Urothelium cell line (cell line): ENCODE measurements at places on chromosomes 1 and 21.

- DNase-seq = no peak
These were observed 3.2 kb downstream of the NOS1AP start for GRCh38 chr1:162072740-162073139.

- peak; percentile 32 for DNase-seq
These were observed 627 bp downstream of the ADARB1 start for GRCh38 chr21:45074818-45075595.

DNA sequence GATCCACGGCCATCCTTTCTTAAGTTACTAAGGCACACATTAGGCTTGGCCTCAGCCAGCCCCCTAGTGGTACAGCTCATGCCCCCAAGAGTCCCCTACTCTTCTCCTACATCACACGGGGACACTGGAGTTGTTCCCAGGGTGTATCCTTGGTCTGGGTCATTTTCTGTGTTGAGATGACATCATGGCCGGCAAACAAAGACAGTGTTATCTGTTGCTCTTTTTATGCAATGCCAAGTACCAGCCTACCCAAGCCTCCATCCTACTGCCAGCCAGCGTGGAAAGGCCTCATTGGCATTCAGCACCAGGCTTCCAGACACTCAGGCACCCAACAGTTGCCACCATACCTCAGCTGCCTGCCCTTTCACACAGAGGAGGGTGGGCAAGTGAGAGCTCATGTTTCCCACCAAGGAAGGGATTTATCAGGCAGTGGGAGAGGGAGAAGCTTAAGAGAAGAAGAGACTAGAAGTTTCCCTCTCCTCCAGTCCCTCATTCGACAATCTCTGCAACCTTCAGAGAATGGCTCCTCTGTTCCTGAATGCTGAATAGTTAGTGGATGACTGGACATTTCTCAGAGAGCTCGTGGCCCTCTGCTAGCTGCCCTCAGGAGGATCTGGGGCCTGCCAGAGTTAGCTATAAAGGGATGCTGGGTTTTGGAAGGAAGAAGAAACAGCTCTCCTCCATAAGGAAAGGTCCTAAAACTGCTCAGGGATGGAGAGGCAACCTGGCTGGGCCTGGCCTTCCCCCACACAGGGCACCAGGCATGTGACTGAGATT is 17.7 kb downstream of the CBR1 start:
- DNase-seq = no peak

DNA sequence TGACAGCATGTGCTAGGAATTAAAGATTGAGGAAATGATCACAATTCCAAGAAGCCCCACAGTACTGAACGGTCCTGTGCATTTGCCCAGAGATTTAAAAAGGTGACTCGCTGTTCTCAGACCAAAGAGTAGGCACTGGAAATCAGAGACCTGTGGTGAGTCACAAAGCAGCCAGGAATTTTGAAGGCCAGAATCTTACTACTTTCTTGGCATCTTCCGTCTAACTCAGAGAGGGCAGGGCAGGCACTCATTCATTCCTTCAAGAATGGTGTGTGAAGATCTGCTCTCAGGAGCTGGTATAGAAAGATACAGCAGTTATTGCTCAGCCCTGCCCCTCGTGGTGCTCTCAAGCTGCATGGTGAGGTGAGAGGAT is 57.9 kb downstream of the BRINP2 start:
- peak; percentile 30 for DNase-seq

GRCh38 chr1:7290971-7291970 is 479.8 kb upstream of the VAMP3 start:
- DNase-seq = no peak

GRCh38 chr1:224632381-224632871 is 16.3 kb downstream of the CNIH3 start:
- DNase-seq = peak; percentile 50

- no peak for DNase-seq
These were observed 113.9 kb downstream of the ATP5PO start for GRCh38 chr21:33801424-33802405.

- no peak for DNase-seq
These were observed 56.2 kb downstream of the TAS1R2 start for GRCh38 chr1:18803151-18803791.

DNA sequence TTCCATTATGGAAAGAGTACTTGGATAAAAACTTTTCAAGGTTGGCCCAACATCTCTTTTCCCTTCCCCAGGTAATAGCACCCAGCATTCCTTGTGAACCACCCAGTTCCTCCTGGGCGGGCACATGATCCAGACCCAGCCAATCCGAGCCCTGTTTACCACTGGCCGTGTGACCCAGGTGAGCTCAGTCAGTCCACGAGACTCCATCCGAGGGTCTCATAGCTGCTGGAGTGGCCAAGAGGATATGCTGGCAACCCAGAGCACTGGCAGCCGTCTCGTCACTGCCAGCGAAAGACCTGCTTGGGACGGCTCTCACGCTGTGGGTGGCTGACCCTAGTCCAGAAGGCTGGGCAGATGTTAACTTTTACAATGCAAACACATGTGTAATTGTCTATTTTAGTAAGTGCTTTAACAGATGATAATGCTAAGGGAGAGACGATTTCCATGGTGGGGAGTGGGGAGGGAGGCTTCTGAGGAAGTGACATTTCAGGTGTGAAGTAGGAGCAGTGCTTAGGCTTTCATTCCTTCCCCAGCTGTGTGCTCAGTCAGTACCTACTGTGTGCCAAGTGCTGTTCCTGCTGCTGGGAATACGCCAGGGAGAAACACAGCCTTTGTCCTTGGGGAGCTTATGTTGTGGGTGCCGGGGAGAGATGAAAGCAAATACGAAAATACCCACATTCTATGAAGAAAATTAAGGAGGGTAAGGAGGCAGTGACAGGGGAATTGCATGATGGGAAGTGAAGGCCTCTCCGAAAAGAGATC is 24.5 kb downstream of the PARK7 start:
- no peak for DNase-seq

- no peak for DNase-seq
These were observed 33.1 kb upstream of the NPL start for GRCh38 chr1:182756423-182756822.

GRCh38 chr1:34066166-34066565 is 98.9 kb downstream of the CSMD2 start:
- DNase-seq = no peak

- DNase-seq = no peak
These were observed 460.5 kb upstream of the ADGRL2 start for GRCh38 chr1:81340239-81340638.

DNA sequence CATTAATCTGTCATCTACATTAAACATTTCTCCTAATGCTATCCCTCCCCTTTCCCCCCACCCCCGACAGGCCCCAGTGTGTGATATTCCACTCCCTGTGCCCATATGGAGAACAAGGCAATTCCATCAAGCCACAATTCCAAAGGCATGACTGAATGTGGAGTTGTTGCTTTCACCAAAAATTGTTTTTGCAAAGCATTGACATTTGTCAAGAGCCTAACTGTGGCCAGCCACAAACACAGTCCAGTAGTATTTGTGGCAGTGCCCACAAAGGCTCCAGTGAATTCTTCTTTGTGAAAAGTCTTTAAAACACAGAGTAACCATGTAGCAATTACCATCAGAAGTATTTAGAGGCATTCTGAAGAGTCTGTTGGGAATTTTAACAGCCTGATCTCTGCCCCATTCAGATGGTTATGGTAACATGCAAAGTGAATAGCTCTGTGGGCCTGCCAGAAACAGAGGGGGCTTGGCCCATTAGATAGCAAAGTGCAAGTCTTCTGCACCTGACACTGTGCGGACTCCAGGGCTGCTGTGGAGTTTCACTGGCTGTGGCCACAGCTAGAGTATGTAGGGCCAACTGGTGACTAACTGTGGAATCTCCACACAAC is 11.6 kb upstream of the LRRC53 start:
- DNase-seq = no peak

- DNase-seq = no peak
These were observed 28.3 kb upstream of the RCSD1 start for GRCh38 chr1:167601442-167602383.

- no peak for DNase-seq
These were observed 9.9 kb upstream of the TSNAX start for GRCh38 chr1:231518485-231519034.

GRCh38 chr1:156627313-156627880 is 8.2 kb downstream of the HAPLN2 start:
- peak; percentile 65 for DNase-seq

DNA sequence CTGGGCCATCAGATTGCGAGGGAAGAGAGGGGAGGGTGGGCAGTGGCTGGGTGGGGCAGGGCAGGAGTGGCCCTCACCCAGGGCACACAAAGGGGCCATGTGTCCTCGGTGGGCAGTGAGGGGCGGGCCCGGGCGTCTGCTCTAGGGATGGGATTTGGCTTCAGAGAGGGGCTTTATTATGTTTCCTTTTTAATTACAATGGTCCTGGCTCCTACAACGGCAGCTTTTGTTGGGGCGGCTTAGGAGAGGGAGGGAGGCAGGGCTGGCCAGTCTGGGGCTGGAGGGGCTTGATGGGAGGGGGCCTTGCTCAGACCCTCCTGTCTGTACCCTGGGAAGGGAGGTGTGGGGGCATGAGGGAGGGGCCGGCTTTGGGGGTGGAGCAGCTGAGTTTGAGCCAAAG is 102.8 kb upstream of the WNT4 start:
- no peak for DNase-seq

- no peak for DNase-seq
These were observed 21.3 kb downstream of the DENND2C start for GRCh38 chr1:114648503-114648902.

GRCh38 chr1:167808104-167808503 is 86.3 kb downstream of the MPZL1 start:
- DNase-seq = no peak

DNA sequence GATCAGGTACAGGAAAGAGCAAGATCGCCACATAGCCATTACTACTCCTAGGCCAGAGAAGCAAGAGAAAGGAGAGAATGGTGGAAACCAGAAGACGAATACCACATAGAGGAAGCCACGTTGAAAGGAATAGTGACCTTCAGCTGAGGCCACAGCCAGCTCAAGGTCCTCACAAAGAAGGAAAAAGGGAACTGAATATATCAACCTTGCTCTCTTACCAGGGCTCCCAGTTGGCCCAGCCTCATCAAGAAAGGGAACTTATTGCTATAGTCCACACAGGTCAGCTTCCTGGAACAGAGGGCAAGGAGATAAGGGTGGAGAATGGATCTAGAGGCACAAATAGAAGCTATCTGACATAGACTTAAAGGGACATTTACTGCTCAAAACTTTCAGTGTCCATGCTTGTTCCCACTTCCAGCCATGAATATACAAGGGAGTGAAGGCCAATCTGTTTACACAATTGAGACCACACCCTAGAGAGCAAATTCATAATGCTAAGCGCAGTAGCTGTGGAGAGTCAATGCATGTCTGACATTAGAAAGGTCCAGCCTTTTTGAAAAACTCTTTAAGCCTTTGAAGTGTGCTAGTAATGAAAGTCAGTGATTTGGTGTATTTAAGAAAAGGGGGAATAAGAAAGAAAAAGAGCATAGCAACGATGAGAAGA is 120.7 kb upstream of the ZC3H11B start:
- no peak for DNase-seq

DNA sequence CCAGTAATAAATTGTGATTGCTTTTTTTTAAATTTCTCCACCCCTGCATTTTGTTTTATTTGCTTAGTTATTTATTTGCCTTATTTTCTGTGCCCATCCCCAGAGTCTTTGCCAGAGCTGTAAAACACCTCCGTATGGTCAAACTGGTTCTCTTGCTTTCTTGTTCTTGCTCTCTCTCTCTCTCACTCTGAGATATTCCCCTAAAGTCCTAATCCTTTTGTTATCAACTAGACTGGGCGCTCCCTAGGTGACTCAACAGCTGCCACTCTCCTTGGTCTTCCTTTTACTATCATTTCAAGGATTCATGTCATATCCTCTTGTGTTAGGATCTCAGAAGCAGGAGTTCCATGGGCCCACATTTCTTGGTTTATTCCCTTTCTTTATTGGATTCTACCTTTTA is 160.0 kb downstream of the PRDM2 start:
- DNase-seq = no peak

GRCh38 chr1:41516168-41517061 is 31.9 kb upstream of the EDN2 start:
- DNase-seq = peak; percentile 97

GRCh38 chr1:101050869-101051268 is 25.3 kb upstream of the DPH5 start:
- no peak for DNase-seq

DNA sequence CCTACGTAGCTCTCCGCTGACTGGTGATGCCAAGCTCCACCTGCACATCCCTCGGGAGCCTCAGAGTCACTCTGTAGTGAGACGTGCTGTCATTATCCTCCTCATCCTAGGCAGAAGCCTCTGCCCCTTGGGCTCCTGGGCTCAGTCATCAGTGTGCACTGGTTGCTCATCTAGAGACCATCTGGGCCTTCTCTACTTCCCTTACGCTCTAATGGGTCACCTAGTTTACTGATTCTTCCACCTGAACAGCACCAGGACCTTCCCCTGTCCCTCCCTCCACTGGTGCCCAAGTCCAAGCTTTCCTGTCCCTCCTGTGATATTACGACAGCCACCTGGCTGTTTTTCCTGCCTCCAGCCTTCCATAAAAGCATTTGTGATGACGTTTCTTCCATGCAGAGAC is 136.1 kb upstream of the ERRFI1 start:
- DNase-seq = no peak

DNA sequence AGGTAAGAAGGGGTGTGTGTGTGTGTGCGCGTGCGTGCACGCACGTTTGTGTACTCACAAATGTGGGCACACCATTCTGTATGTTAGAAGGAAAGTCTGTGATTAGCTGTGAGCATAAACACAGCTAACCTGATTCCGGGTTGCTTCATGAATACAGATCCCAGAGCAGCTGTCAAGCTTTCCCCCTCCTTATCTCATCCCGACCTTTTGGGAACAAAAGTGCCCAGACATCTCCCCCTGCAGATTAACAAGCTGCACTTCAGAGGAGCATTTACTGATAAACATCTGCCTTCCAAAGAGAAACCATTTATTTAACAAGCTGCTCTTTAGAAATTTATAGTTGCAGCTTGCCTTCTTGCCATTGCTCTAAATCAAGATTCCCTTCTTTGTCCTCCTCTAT is 97.0 kb downstream of the MT1HL1 start:
- DNase-seq = no peak

DNA sequence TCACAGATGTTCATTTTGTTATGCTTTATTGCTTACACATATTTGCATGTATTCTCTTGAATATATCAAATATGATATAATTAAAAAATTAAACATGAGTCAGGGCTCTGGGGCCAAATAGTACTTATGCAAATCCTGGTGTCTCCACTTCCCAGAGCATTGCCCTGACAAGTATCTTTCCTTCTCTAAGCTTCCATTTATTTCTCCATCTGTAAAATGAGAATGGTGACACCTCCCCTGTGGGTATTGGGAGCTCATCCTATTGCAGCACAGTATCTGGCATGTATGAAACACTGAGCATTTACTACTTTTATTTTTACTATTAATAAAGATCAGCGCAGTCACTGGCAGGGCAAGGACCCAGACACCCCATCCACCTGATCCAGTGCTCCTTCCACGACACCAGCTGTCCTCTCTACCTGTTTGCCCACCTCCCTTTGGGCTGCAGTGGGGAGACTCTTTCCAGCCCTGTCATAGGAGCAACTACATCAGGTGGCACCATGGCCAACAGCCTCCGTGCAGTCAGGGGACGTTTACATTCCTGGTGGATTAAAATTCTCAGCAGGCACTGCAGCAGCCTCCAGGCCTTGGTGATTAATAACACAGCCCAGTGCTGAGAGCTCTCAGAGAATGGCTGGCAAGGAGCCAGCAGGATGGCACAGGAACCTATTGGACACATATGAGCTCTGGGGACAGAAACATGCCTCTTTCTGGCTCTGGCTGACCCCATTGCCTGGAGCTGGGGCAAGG is 113.0 kb downstream of the DMRTB1 start:
- peak; percentile 55 for DNase-seq

- DNase-seq = no peak
These were observed 250.0 kb upstream of the NFIA start for GRCh38 chr1:60832367-60832766.

GRCh38 chr1:146021622-146022402 is at the start of gene HJV:
TSS of gene HJV (minus strand) at chr1:146021735. CDS start at chr1:146020231, 1,504 bp downstream.
- DNase-seq = no peak
